ENCODE measurements at places on chromosomes 3 and 15. TPM values are rescaled to one million over a fixed set of nuclear protein-coding genes. Genes with fewer than 3 reads are reported as not detected.

ARNT2 gene
- 9.5 TPM for polyA plus RNA-seq

- DNase-seq = no peak
- no peaks in the 10 kb centered on the region for H3K36me3 ChIP-seq
- H3K27me3 ChIP-seq = no peaks in the 10 kb centered on the region
These were observed 23.9 kb downstream of the ALDH1L1 start for GRCh38 chr3:126156468-126156867.

NEK10 gene
- 0.42 TPM for polyA plus RNA-seq

- DNase-seq = no peak
- no peak overlapping the region for H3K27ac ChIP-seq
These were observed 112.4 kb upstream of the ALDH1A3 start for GRCh38 chr15:100767001-100767825.

CCR3 gene
- polyA plus RNA-seq = not detected

PLA1A gene
- 1.2 TPM for polyA plus RNA-seq

- no peak for DNase-seq
- H3K4me1 ChIP-seq = no peaks in the 10 kb centered on the region
- H3K36me3 ChIP-seq = no peaks in the 10 kb centered on the region
- H3K27me3 ChIP-seq = no peaks in the 10 kb centered on the region
These were observed 33.1 kb downstream of the TXNRD3 start for GRCh38 chr3:126621627-126622345.

DNA sequence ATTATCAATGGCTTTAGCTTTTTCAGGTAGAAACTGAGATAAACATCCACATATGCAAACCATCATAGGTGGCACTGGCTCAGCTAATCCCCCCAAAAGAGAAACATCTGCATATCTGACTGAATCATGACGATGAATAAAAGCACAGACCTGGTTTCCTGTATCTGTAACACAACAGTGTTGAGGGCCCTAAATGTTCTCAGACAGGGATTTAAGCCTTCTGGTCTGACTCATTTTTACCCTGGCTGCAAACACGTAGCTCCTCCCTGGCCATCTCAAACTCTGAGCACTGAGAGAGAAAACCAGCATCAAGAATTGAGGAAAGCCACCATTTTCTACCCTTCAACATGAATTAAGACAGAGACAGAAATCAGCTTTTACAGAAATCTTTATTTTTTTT is 35.2 kb downstream of the GLB1 start:
- no peaks in the 10 kb centered on the region for H3K4me1 ChIP-seq
- peaks cover 20% of the 10 kb centered on the region for H3K36me3 ChIP-seq
- DNase-seq = no peak
- no peak overlapping the region for H3K27ac ChIP-seq
- no peak overlapping the region for H3K4me3 ChIP-seq

DNA sequence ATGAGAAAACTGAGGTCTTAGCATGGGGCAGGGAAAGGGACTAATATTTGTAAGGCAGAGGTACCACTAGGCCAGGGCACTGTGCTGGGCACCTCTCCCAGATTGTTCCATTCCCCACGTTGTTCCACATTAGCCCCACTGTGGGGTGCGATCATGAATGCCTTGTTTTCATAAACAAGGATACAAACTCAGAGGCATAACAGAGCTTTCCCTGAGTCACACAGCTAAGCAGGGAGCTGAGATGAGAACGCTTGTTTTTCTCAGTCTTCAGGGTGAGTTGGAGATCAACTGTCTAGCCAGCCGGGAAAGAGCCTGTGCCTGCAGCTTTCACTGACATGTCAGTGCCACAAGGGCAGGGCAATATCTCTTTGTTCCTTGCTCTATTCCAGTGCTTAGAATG is 47.9 kb upstream of the ITGA11 start:
- H3K4me1 ChIP-seq = no peaks in the 10 kb centered on the region
- no peak for DNase-seq
- H3K27ac ChIP-seq = no peak overlapping the region
- no peak overlapping the region for H3K4me3 ChIP-seq
- no peaks in the 10 kb centered on the region for H3K36me3 ChIP-seq

GRCh38 chr3:47009225-47010110 is 30.0 kb downstream of the NBEAL2 start:
- H3K27ac ChIP-seq = peak overlapping the region; percentile 52
- peak; percentile 87 for DNase-seq
- peaks cover 20% of the 10 kb centered on the region for H3K36me3 ChIP-seq
- no peaks in the 10 kb centered on the region for H3K27me3 ChIP-seq
- peak overlapping the region; percentile 60 for H3K4me3 ChIP-seq

DNA sequence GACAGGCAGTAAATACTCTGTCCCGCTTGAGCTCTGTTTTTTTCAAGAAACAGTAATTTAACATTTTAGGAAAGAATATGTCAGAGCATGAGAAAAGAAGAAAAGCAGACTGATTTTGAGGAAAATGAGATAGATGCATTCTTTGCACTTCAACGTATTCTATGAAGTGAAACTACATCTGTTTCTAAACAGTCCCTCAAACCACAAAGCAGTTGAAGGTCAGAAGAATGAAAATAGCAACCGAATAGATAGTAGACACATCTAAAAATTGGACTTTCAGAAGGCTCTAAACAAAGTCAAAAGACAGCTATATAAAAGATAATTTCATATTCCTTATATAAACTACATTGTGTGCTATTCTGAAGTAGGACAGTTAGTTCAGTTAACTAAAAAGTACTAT is 172.6 kb upstream of the LRRC3B start:
- H3K4me1 ChIP-seq = no peaks in the 10 kb centered on the region
- no peak overlapping the region for H3K27ac ChIP-seq
- no peaks in the 10 kb centered on the region for H3K36me3 ChIP-seq

GRCh38 chr15:74383695-74384565 is 16.5 kb upstream of the CYP11A1 start:
- no peaks in the 10 kb centered on the region for H3K36me3 ChIP-seq
- H3K27ac ChIP-seq = no peak overlapping the region
- no peaks in the 10 kb centered on the region for H3K27me3 ChIP-seq
- H3K4me3 ChIP-seq = no peak overlapping the region
- H3K4me1 ChIP-seq = no peaks in the 10 kb centered on the region

GPR160 gene
- polyA plus RNA-seq = 4.4 TPM

DNA sequence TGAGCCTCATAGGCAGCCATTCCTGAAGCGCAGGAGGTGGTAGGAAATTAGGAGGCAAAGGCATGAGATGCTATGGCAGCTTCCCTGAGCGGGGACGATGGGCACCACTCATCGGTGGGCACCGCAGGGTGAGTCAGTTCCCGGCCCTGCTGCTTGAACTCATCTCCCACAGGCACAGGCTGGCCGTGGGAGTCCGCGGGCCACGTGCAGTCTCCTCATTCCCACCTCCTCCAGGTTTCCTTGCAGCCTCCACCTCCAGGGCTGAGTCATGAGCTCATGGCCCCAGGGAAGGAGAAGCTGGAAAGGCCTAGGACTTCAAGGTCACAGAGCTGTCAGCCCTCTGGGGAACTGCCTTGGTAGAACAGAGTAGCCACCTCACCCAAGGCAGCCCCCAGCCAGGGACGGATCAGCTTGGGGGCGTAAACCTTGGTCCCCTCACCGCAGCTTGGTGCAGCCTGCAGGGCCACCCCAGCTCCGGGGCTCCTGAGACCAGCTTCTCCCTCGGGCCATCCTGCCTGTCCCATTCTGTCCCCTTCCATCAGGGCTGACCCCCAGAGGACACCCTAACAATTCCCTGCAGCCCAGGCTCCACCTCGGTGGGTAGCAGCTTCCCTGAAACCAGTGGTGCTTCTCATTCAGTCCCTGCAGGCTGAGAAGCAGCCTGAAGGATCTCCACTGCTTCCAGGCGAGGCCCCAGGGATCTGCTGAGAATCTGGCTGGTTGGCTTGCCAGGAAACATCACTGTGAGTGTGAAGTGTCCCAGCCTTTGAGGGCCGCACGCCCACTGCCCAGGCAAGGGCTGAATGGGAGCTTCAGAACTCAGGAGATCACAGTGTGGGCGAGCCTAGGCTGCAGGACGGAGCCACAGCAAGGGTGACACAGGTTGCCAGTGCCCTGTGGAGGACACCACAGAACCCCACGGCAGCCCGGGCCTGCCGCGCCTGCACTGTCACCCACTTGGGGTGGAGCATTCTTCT is 150.7 kb upstream of the MEF2A start:
- no peaks in the 10 kb centered on the region for H3K36me3 ChIP-seq
- no peaks in the 10 kb centered on the region for H3K4me1 ChIP-seq
- no peak overlapping the region for H3K27ac ChIP-seq
- no peaks in the 10 kb centered on the region for H3K27me3 ChIP-seq

CYP8B1 gene
- polyA plus RNA-seq = not detected

- no peak for DNase-seq
- no peak overlapping the region for H3K4me3 ChIP-seq
- H3K27ac ChIP-seq = no peak overlapping the region
- H3K36me3 ChIP-seq = no peaks in the 10 kb centered on the region
- no peaks in the 10 kb centered on the region for H3K4me1 ChIP-seq
These were observed 587.4 kb upstream of the KCNMB2 start for GRCh38 chr3:177948716-177949425.

HRG gene
- polyA plus RNA-seq = not detected

LMAN1L gene
- polyA plus RNA-seq = not detected

Data from pancreas (tissue), 10 donors.